ENCODE measurements at places on chromosomes 13 and 19.

DNA sequence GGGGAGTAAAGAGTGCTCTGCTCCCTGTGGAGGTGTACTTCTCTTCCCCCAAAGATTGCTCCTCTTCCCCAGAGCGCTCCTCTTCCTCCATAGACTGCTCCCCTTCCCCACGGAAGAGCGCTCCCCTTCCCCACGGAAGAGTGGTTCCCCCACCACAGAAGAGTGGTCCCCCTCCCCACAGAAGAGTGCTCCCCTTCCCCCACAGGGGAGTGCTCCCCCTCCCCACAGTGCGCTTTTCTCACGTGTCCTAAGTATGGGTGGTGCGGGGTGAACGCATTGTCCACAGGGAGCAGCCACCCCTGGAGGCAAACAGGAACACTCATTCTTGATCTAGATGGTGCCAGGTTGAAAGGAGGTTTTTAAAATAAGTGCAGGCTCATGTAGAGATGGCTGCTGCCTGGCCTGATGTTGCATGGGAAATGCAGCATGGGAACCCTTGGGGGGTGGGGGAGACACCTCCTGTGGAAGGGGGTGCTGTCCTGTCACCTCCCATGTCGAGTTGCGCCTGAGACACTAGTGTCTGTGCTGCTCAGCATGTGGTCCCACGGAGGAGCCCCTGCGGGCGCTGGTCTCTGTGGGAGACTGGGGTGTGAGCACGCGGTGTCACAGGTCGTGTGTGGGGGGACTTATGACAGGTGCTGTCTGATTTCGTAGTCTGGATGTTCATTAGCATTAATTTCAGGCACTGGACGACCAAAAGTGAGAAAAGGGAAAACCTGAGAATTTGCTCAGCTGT is 52.2 kb downstream of the ATP11A start:
- no peak for DNase-seq

- DNase-seq, result no peak
Measured at GRCh38 chr19:50921426-50922316, 10.5 kb upstream of the KLK4 start.

GRCh38 chr13:74921326-74921725 is 560.6 kb downstream of the TBC1D4 start:
- DNase-seq, result no peak

DNA sequence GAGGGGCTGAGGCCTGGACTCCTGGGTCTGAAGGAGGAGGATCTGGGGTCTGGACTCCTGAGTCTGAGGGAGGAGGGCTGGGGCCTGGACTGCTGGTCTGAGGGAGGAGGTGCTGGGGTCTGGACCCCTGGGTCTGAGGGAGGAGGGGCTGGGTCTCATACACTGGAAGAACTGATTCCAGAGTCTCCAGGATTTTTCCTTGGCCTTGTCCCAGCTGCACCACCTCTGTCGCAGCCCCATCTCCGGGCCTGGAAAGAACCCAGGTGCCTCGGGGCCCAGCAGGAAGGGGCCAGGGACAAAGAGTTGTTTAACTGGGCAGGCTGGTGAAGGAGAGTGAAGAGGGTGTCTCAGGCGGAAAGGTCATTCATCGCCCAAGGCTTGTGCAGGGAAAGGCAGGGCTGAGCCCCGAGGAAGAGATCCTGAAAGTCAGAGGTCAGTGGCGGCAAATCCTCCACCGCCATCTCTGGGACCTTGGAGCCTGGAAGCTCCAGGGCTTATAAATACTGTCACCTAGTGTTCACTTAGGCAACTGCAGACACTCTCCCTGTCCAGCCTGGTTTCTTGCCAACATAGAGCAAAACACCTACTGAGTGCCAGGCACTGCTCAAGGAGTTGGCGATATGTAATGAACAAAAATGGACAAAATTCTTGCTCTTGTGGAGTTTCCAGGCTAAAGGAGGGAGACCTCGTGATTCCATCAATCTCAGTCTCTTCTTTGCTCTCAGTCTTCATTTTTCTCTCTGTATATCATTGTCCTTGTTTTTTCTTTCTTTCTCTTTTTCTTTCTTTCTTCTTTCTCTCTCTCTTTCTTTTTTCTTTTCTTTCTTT is 4.4 kb upstream of the KCNN4 start:
- DNase-seq, result peak; percentile 73

DNA sequence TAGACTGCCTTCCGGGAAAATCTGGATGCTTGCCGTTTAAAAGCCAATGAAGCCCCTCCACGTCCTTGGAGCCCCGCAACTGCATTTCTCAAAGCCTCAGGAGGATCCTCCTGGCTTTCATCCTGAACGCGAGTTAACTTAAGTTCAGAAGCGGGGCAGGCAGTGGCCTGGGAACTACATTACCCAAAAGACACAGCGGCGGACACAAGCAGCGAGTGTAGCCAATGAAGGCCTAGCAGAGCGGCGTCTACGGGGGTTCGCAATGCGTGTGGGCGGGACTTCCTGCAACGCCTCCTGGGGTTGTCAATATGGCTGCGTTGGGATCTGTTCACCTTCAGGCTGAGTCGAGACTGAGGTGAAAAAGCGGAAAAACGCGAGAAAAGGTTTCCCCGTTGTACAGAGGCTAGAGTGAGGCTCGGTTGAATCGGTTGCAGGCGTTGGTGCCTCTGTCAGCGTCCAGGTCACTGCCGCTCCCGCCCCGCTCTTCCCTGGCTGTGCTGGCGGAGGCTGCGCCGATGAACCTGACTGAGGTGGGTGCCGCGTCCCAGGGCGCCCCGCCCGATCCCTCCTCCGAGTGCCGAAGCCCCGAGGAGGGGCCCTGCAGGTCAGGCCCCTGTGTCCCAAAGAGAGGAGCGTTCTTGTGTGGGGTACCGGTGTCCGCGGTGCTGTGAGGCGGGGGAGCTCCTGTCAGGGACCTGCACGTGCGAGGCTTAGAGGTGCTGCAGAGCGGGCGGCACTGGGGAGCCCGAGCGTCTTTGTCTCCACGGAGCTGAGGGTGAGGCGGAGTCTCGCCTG is at the start of gene ZNF17:
ZNF17 (plus strand) TSS at position 285 of the 795 bp plus-strand sequence. CDS start 2,455 bp downstream, outside the sequence.
- peak; percentile 92 for DNase-seq

DNA sequence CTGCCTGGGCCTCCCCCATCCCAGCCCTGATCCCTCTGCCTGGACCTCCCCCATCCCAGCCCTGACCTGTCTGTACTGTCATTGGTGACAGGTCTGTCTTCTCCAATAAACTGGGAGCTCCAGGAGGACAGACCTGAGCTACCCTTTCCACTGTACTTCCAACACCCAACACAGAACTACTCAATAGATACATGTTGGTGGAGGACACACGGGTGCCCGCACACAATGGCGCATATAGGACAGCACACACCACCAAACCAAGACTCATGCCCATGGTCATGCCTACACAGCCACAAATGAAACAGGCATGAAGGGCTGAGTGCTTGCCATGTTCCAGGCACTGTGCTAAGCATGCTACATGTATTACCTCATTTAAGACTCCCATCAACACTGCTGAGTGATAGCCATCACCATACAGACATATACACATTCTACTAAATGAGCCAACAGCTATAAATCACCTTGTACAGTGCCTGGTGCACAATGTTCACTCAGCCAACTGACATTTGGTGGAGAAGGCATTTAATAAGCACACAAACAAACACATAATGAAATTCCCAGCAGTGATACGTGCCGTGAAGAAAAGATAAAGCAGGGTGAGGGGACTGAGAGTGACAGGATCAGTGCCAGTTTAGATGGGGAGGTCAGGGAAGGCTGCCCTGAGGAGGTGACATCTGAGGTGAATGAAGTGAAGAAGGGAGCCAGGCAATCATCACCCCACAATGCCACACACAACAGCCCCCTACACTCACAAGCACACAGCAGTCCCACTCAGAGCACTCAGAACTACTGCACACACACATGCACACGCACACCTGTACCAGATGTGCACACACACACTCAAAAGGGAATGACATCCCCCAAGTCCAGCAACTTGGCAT is 857 bp downstream of the POU2F2 start:
- DNase-seq, result no peak

GRCh38 chr13:114119196-114119595 is 13.2 kb downstream of the RASA3 start:
- DNase-seq, result no peak

- DNase-seq, result no peak
Measured at GRCh38 chr13:84136582-84136981, 254.3 kb upstream of the SLITRK1 start.

- no peak for DNase-seq
Measured at GRCh38 chr13:75263741-75264407, 218.1 kb downstream of the TBC1D4 start.
